ENCODE measurements at places on chromosomes 2 and 18.

DNA sequence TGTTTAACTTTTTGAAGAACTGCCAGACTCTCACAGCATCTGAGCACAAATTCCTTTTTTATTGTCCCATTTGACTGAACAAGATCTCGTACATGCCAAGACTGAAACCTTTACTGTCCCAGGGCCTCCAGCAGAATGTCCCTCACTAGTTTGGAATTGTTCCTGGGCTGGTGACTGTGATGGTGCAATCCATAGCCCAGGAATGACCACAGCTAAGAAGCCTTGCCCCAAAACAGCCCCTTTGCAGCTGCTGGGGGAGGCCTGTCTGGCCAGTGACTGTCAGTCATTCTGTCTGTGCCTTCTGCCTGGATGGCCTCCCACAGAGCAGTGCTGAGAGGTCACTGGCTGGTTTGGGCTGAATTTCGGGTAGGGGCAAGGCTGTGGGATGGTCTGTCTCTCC is 184.5 kb upstream of the MSH6 start:
- no peak for DNase-seq

DNA sequence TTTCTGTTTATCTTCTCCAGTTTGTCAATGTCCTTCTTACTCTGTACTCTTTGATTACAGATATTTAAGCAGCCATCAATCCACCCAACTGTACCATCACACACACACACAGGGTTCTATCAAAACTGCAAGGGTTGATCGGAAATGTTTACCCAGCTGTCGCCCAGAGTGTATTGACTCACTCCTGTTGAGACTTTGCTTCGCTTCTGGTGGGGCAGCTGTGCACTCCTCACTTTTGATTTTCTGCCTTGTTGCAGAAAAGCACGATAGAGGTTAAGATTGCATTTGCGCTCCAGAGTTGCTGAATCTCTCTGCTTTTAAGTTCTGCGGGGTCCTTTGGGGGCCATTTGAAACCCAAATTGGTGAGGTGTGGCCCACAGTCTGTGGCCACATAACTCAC is 216.2 kb downstream of the SETBP1 start:
- DNase-seq = no peak

DNA sequence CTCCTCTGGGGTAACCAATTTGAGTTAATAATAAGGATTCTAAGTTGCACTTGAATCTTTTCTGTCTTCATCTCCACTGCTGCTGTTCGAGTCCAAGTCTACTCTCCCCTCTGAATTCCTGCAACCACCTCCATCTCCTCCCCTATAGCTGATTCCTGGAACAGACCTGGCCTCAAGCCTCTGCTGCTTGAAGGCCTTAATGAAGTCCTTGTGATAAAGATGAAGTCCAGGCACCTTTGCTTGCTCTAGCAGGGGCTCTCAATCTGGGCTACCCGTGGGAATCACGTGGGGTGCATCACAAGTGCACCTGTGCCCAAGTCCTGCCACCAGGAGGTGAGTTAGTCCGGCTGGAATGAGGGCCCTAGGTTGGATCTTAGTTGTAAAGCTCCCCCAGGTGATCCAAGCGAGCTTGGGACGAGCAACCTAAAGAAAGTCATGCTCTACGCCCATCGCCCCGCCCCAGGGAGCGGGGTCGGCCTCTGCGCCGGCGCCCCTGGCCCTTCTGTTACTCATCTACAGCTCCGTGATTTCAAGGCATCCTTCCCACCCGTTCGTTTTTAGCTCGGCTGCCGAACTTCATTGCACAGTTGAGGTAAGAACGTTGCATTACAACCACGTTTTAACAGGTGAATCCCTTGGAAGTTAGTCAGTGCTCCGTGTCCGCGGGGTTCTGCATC is 905 bp upstream of the IAH1 start:
- DNase-seq = no peak

DNA sequence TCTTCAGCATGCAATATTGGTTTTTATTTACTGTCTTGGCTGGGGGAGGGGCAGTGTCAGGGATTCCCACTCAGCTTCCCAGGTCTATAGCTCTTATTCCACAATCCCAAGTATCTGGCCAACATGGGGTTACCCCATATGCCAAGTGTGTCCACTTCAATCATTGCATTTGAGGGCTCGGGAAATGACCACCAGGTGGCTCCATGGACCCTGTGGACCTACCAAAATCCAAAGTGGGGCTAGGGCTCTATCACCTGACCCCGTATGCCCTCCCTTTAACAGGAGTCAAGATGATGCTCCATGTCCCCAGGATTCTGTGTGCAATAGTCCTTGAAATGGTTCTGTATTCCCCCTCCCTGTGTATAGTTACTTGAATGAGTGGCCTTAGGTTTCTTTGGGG is 12.1 kb upstream of the TRAF3IP1 start:
- peak; percentile 16 for DNase-seq

DNA sequence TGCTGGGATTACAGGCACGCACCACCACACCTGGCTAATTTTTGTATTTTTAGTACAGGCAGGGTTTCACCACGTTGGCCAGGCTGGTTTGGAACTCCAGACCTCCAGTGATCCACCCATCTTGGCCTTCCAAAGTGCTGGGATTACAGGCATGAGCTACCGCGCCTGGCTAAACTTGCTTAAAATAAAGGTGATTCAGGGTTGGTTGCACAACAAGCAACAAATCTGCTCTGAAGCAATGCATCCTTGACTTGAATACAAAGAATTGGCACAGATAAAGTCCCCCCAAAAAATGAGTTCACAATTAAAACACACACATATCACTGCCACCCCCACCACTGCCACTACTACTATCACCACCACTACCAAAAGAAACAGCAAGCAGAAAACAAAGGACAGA is 34.9 kb downstream of the CCDC88A start:
- no peak for DNase-seq

DNA sequence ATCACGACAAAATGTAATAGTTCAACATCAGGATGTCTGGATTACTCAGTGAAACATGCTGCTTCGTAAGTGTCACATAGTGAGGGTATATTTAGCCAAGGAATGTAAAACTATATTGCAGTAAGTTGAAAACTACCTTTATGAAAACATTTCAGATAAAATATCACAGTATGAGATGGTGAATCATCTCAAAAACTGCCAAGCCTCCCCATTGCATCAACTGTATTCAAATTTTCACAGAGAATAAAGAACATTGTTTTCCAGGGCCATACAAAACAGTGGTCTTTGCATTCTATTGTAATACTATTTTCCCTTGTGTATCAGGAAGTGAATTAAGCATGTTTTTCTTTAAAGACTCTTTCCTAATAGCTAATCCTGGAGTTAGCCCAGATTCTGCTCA is 47.6 kb upstream of the MSTN start:
- DNase-seq = no peak

DNA sequence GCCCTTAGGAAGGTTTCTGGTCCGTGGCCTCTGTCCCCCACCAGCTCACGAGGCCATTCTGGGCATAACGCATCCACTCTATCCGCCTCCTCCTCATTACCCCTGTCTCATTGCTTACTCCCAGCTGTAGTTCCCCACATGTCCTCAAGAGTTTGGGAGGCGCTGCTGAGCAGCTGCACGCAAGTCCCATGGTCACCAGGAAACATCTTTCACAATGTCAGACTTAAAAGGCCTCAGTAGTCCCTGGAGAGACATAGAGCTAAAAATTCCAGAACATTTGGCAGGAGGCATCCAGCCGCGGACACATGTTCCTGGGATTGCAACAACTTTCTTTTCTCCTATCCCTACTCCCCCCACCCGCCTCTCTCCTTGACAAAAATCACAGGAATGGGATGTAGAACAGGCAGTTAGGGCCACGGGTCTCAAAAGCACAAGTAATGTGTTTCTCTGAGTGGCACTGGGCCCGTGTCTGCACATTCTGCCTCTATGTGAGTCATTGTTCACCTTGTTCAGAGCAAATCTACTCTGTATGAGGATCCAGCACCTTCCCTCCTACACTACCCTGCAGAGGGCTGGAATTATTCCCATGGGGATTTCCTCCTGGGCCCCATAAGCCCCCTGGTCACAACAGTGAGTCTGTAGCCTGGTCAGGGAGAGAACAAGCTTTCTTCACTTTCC is 8.1 kb downstream of the LBH start:
- peak; percentile 86 for DNase-seq

DNA sequence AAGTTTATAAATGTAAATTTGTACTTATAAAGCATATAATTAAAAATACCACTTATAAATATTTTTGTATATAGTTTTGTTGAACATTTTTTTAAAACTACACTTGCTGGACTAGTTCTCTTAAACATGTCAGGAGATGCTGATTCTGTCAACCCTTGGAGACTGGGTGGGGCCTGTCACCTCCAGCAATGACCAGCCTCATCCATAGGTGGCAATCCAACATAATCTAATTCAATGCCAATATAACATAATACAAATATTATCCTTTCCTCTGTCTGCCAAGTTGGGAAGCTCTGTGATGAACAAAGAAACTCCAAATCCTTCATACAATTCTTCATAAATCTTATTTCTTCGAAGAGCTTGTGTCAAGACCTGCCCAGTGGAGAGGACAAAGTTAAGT is 140.4 kb downstream of the RBMS1 start:
- peak; percentile 45 for DNase-seq

- DNase-seq = no peak
Observed at GRCh38 chr2:97675430-97676113, 6.1 kb downstream of the C2orf92 start.

DNA sequence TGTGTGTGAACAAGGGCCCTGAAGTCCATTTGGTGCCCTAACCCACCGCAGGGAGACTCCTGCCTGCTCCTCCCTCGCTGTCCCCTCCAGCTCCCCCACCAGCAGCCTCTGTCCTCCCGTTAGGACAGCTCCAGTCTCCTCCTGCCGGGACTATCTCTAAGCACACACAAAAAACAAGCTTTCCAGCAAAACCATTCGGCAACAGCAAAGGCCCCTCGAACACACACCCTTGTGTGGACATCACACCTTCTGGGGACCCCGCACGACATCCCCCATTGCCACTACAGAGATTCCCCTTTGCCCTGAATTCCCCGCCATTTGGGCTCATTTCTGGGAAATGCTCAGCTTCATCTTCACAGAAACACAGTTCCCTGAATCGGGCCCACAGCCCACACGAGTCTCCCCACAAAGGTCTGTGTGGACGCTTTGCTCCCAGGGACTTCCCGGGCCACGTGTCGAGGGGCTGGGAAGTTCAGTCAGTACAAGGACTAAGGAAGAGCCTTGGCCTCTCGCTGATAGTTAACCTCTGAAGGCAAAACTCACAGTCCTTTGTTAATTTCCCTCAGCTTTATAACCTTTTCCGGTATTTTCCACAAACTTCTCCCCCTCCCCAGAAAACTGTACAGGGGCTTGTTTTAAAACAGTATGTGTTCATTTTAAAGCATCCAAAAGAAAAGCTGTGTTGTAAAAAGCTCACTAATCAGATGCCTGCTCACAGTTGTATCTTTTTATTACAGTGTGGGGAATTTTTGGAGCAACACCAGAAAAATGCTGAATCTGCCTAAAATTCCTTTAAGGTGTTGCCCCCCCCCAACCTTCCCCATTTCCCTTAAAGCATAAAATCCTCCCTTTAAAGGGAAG is 25.9 kb downstream of the SMAD7 start:
- DNase-seq = no peak

DNA sequence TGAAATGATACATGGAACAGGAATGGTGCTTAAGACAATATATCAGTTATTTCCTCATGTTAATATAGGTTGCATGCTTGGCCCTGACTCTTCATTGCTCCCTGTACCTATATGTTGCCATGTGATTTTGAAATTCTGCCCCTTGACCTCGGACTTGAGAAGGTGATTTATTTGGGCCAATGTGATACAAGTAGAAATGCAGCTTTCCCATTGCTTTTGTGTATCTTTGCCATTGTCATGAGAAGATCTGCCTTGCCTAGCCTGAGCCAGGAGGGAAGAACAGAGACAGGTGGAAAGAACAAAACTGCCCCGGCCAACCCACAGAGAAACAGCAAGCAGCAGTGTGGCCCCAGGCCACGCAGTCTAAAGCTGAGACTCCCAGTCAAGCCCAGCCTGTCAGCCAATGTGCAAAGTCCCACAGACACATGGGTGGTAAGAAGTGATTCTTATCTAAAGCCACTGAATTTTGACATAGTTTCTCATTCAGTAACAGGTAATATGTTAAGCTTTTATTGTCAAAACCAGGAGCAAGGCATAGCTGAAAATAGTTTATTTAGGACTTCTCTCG is 245.7 kb upstream of the RND3 start:
- no peak for DNase-seq

DNA sequence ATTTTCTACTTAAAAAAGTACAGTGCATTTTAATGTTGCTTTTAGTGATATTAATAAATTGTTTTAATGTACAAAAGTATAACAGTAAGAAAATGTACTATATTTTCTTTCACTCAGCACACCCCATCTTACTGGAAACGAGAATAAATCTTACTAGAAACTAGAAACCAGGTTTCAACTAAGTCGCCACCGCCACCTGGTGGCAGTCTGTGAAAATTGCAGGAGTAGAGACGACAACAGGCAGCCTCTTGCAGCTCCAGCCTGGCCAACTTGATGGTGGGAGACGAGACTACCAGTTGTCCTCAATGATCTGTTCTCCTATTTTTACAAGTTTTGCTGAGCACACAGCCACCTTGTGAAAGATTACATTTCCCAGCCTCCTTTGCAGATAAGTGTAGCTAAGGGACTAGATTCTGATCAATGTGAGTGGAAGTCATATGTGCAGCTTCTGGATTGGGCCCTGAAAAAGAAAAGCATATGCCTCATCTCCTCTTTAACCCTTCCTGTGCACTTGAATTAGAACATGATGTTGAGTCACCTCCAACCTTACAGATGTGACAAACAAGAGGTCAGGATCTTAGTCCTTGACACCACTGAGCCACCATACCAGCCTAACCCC is 8.7 kb downstream of the OTOF start:
- peak; percentile 89 for DNase-seq

- no peak for DNase-seq
Observed at GRCh38 chr18:23578891-23579653, 7.2 kb downstream of the NPC1 start.

DNA sequence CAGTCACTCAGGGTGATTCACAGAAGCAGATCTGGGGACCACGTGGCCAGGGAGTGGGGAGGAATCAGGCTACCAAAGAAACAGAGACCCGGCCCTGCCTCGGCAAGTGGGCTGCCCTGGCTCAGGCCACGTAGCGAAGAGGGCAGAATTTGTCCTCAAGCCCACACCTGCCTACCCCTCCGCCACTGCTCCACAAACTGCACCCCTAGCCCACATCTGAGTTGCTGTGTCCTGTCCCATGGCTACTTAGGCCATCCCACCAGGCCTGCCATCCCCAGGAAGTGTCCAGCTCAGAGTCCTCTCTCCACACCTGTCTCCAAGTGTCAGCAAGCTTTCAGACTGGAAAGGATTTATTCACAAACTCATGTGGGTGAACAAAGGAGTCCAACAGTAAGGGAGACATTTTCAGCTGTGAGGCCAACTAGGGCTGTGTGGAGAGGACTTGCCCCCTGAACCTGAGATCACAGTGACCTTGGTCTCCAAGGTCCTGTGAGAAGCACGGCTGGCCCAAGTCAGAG is 31.7 kb upstream of the ASPRV1 start:
- no peak for DNase-seq
